ENCODE measurements at places on chromosomes 6 and 20.

DNA sequence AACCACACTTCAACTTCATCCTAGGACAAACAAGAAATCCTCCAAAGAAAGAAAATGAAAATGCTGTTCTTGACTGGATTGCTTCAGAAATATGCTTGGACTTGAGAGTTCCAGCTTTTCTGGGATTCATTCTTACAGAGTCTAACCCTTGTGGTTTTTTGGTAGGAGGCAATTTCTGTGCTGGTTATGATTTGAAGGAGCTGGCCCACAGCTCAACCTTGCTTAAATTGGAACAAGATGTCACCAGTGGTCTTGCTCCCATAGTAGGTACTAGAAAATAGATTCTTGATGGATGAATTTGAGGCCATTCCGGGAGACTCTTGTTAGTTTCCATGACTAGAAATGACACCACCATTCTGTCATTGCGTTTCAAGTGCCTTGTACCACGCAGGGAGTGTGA, 54.3 kb upstream of the BMP6 start:
- no peak for DNase-seq

- DNase-seq, result no peak
These were observed 77.2 kb downstream of the PTPN1 start for GRCh38 chr20:50587291-50587961.

DNA sequence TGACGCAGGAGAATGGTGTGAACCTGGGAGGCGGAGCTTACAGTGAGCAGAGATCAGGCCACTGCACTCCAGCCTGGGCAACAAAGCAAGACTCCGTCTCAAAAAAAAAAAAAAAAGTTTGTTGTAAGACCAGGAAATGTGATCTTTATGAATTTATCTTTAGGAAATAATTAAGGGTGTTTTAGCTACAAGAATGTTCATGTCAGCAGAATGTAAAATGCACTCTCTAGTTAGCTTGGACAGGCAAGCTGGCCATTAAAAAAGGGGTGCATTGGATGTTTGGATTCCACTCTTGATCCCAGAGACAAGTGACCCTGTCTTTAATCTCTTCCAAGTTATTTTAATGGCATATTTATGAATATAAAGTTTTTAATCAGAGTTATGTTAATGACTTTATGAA, 19.6 kb downstream of the ENPP3 start:
- no peak for DNase-seq

- no peak for DNase-seq
These were observed 26.1 kb upstream of the ZC3H12D start for GRCh38 chr6:149510793-149511512.

DNA sequence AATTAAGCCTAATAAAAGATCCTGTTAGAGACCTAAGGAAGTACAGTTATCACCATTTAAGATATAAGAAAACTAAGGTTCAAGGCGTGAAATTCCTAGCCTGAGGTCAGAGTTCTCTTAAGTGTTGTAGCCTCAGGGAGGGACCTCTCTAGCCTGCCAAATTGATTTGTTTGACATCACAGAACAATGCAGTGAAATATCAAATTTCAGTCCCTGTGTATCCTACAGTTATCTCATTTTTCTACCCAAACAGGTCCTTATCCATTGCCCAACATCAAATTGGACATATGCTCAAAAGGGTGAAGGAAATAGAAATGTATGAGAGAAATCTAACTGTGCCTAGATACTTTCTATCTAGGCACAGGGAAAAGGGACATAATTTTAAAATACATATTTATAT, 63.0 kb downstream of the NCOA7 start:
- DNase-seq, result no peak

DNA sequence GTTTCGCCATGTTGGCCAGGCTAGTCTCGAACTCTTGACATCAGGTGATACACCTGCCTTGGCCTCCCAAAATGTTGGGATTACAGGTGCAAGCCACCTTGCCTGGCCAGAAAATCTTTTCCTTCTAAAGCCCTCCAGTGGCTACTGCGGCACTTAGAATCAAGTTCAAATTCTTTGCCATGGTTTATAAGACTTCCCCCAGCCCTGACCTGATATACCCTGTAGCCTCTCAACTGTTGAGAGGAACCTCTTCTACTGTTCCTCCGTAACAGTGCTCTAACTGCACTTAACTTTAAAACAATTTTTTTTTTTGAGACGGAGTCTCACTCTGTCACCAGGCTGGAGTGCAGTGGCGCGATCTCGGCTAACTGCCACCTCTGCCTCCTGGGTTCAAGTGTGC, 235.6 kb downstream of the BCAS1 start:
- DNase-seq, result no peak

All from left renal pelvis (tissue), 4 donors.